Fibroblast of skin of right biceps (primary cell): ENCODE measurements at places on chromosomes 7 and 10.
A peak's percentile ranks its signal among the peaks of the same experiment; 100 is the strongest.

GRCh38 chr7:96654630-96655188 lies 54.9 kb downstream of the SEM1 start:
- DNase-seq: no peak

GRCh38 chr10:77911535-77912123 lies 14.9 kb downstream of the DLG5 start:
- no peak for DNase-seq

DNA sequence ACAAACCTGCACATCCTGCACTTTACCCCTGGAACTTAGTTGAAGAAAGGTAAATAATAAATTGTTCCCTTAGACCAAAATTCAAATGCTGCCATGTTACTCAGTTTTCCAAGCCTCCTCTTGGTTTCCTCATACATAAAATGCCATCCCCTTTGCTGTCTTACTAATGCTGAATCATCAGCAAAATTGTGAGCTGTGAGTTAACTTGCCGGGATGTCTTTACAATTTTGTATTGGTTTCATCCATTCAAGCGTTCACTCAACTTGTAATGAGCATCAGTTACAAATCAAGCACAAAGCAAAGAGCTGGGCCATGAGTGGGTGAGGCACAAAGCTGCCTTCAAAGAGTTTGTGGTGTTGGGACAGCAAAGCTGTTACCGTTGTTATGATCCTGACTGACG lies 395.8 kb upstream of the ZMIZ1 start:
- peak; percentile 72 for DNase-seq

DNA sequence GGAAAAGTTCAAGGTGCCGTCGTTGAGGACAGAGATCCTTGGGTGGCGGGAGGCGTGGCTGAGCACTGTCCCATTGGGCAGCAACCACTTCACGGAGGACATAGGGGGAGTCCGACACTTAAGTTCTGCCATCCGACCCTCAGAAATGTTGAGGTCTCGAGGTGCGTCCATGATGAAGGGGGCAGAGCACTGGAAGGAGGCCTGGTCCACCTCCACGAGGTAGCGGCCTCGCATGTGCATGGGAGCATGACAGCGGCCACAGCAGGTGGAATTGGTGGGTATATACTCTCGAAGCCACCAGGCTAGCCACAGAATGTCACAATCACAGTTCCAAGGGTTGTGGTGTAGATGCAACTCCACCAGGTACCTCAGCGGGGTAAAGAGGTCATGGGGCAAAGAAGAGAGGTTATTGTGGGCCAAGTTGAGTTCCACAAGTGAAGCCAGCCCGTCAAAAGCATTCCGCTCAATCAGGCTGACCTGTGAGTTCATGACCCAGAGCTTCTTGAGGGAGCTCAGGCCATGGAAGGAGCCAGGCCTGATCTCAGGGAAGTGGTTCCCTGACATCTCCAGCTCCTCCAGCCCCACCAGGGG lies 1.7 kb downstream of the LRRC4 start:
- no peak for DNase-seq

GRCh38 chr7:155071916-155072571 lies 1.9 kb downstream of the HTR5A start:
- DNase-seq: no peak

DNA sequence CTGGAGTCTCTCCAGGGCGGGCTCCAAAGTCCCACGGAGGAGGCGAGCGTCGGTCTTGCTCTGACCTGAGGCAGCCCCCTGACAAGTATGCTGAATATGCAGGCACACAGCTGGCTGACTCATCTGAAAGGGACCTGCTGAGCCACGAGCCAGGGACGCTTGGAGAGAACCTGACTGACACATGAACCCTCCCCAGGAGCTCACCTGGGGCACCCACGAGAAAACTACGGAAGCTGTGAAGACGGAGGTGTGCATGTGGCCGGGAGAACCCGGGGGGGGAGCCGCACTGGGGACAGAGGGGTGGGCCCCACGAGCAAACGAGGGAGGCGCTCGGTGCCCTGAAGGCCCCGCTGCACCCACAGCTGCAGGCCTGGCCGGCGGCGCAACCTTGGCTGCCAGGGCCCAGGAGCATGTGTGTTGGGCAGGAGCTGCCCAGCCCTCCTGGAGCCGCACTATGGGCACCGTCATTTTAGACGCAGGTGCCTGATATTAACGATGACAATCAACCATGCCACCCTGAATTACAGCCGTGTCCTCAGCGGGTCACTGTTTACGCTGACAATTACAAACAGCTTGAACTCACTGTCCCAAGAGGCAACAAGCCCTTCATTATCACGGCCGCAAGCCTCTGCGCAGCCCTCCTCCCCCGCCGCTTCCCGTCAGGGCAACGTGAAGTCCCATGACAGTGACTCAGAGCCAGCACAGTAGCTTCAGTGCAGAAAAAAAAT lies 64.7 kb downstream of the DIP2C start:
- peak; percentile 74 for DNase-seq

DNA sequence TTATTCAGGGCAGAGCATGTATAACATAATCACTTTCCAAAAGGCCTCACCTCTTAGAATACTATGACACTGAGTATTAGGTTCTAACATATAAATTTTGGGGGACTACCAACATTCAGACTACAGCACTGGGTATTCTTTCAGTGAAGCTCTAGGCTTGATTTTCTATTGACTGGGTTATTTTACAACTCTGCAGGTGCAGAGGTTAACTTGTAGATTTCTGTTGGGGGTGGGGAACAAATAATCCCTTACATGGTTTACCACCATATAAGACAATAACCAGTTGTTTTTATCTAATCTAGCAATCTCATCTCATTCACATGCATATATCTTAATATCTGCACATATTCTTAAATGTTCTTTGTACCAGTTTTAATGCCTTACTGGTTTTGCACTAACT lies 73.9 kb downstream of the ATE1 start:
- no peak for DNase-seq

- peak; percentile 92 for DNase-seq
Observed at GRCh38 chr7:94391726-94392392, 2.8 kb upstream of the COL1A2 start.

- DNase-seq: no peak
Observed at GRCh38 chr7:138982204-138982623, 1.0 kb upstream of the KIAA1549 start.

- peak; percentile 56 for DNase-seq
Observed at GRCh38 chr10:124152139-124153022, 59.0 kb upstream of the CHST15 start.

DNA sequence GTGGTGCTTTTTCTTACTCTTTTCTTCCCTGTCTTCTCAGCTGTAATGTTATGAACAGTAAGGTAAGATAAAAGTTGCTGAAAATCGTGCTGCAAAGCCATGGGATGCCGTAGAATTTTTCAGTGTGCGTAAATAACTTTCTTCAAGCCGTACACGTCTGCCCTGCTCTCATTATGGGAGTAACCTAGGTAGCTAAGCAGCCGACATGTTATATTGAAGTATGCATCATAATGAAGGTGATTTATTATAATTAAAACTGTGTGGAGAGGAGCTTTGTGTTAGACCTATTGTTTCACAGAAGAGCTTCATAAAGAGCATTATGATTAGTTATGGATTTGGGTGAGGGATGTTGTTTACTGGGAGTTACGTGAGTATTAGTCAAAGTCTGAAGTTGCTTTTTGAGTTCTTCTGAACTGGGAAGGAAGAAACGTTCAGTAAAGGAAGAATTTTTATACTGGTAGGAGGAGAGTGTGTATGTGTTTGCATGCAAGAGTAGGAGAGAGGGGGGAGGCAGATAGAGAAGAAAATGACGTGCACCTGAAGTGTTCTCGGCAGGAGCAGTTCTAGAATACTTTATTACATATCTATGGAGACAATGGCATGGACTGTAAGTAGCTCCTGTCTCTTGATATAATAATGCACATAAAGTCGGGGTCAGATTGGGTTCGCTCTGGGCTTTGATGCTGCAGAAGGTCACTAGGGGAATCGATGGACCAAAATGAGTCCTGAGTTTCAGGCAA lies 56.3 kb downstream of the POU6F2 start:
- DNase-seq: no peak

DNA sequence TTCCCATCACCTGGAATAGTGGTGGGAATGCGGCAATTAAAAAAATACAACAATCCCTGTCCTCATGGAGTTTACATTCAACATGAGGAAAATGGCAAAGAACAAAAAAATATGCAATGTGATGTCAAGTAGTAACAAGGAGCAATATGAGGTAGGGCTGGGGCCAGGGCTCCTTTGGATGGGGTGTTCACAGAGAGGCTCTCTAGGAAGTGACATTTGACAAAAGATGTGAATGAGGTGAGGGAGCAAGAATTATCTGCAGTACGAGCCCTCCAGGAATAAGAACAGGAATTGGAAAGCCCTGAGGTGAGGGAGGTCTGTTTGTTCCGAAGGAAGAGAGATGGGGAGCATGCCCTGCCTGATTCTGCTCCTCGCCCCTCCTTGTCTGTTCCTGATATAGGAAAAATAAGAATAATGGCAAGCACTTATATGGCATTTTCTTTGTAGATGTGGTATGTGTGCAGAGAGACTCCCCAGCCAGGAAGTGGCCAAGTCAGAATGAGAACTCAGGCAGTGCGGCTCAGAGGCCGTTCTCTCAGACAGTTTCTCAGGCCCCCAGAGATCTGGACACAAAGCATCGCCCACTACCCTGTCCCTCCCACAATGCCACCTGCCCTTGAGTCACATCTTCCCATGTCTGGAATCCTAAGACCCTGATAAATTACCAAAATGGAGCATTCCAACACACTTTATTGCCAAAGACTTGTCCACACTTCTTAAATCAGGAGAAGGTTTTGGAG lies 105.6 kb downstream of the APBB1IP start:
- no peak for DNase-seq

DNA sequence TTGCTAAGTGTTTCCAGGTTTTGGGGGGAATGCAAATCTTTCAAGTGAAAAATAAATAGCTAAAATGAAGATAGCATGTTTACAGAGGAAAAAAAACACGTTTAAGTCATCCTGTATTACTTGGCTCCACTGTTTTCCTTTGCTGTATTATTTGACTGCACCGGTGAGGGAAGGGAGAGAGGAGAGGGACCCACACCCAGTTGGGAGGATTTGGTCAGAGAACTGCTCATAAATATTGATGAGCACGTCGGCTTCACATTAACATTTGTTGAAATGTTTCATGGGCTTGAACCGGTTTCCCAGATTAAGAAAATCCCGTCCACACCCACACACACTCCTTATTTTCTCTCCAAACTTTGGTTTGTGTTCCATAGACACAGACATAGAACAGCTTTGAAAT lies 493.8 kb upstream of the MGMT start:
- DNase-seq: no peak

DNA sequence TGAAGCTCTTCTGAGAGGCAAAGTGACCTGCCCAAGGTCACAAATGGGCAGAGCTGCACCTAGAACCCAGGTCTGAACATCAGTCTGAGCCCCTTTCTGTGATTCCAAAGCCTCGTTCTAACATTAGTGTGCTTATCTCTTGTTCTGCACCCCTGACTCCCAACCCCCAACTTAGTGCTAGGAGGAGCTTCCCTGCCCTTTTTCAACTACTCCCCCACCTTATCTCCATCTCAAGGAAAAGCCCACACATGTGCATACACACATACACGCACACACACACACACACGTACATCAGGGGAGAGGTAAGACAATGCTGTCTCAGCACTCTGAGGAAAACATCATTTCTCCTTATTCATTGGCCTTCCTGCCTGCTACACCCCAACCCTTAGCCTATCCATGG lies 8.3 kb downstream of the PRRT4 start:
- no peak for DNase-seq

- no peak for DNase-seq
Observed at GRCh38 chr7:45417735-45418134, 156.4 kb upstream of the ADCY1 start.

- no peak for DNase-seq
Observed at GRCh38 chr7:44081266-44081748, 1.0 kb downstream of the POLM start.

DNA sequence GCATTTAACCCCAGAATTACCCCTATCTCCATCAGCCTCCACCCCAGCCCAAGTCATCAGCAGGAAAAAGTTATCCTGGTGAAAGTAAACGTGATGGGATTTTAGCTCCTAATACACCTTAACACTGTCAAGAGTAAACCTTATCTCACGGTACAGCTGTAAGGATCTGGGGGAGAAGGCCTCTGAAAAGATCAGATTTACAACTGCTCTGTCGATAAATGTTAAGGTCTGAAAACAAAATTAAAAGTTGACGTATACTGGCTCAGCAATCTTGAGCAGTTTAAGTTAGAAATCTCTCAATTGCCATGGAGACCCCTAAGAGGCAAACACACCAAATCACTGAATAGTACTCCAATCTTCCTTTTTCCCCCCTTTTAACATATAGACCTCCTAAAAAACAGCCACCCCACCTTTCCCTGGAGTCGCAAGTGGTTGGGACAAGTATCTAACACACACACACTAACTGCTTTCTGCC lies 6.1 kb downstream of the SKAP2 start:
- DNase-seq: no peak

DNA sequence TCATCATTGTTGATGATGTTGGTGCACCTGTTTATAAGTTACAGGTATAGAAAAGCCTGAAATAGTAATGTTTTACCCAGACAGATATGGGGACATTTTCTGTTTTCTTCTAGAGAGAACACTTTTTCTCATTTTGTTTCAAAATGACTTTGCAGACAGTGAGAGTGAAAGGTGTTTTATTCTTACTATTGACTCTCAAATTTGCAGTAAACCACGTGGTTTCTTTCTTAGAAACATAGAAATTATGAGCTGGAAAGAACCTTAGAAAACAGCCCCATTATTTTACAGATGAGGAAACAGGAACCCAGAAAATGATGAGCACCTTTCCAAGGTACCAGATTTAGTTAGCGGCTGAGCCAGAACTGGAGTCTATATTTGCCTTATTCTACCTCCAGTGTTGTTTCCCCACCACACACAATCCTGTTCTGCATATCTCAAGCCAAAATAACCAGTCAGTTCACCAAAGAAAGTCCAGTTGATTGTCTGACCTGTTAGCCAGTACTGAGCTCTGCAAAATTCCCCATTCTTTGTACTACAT lies 138.9 kb upstream of the AHR start:
- no peak for DNase-seq

GRCh38 chr10:109592391-109592790 lies 330.9 kb downstream of the XPNPEP1 start:
- peak; percentile 2 for DNase-seq

DNA sequence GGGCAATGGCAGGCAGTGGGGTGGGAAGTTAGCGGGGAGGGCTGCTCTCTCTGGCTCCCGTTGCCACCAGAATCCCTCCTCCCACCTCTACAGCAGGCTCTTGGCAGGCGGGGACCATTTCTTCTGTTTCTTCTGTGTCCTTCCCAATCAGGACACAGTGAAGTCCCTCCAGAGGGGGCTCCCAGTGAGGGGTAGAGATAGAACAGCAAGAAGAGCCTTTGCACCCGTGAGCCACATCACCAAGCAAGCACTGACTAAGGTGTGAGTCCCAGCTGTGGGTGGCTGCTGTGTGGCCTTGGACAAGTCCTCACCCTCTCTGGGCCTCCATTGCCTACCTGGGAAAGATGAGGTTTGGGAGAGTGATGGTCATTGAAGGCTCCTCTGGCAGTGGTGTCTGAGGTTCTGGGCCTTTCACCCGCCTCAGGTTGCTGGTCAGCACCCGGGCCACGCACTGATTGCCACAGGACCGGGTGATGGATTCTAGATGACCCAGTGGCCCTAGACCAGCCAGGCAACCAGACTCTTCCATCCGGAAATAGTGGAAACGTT lies 26.0 kb upstream of the PCBD1 start:
- no peak for DNase-seq
